ENCODE measurements at places on chromosomes 16 and 17.

- no peak for DNase-seq
Measured at GRCh38 chr16:10828851-10829366, 10.3 kb upstream of the TVP23A start.

- DNase-seq, result no peak
Measured at GRCh38 chr16:83472776-83473501, 334.8 kb upstream of the HSBP1 start.

GRCh38 chr16:22291860-22292318 is 5.3 kb upstream of the POLR3E start:
- DNase-seq, result no peak

DNA sequence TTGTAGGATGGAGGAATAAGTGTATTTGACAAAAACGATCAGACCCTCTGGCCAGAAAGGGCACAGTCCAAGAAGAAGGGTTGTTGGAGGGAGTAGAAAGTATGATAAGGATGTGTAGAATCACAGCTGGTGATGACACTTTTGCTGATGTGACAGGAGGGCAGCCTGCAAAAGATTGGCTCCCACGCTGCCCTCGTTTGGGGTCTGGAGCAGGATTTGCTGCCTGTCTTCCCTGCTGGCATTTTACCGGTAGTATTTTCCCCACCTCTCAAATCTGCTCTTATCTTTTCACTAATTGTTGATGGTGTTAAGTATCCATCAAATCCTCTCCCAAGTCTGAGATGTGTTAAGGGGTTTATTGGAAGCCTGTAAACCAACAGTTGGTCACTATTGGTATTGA is 208.8 kb downstream of the CCDC182 start:
- peak; percentile 97 for DNase-seq

DNA sequence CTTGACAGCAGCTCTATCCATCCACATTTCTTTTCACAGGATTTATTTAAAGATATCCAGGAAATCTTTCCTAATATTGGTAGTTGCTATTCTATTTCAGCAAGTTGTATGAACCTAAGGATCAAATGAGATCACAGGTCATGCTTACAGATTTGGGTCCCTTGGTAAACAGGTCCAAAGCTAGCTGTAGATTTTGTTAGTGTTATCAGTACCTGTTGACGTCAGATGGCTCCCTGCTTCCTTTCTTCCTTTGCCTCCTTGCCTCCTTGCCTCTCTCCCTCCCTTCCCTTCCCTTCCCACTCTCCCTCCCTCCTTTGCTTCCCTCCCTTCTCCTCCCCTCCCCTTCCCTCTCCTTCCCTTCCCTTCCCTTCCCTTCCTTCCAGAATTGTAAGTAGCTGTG is 76.6 kb downstream of the EFCAB13 start:
- peak; percentile 16 for DNase-seq

DNA sequence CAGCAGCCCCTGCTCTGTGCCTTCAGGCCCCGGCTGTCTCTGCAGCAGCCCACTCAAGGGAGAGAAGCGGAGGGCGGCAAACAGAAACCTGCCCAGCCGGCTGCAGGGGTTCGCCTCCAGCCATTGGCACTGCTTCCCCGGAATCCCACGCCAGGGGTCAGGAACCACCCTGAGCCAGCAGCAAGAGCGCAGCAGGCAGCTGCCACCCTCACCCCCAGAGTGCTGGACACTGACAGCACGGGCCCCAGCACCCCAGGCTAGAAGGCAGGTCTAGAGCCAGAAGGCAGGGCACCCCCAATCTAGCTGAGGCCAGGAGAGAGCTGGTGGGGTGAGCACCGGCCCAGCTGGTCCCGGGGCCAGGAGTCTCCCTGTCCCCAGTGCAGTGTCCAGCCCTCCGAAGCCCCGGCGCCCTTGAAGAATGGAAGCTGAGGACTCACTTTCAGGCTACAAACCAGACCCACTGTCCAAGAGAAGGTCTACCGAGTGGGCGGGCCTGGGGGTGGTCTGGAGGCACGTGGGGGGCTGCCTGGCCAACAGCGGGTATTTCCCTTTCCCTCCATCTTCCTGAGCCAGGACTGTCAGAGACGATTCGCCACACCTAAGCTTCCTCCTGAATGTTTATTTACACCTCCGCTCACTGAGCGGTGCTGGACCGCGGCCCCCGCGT is 8.4 kb downstream of the UBALD2 start:
- no peak for DNase-seq

DNA sequence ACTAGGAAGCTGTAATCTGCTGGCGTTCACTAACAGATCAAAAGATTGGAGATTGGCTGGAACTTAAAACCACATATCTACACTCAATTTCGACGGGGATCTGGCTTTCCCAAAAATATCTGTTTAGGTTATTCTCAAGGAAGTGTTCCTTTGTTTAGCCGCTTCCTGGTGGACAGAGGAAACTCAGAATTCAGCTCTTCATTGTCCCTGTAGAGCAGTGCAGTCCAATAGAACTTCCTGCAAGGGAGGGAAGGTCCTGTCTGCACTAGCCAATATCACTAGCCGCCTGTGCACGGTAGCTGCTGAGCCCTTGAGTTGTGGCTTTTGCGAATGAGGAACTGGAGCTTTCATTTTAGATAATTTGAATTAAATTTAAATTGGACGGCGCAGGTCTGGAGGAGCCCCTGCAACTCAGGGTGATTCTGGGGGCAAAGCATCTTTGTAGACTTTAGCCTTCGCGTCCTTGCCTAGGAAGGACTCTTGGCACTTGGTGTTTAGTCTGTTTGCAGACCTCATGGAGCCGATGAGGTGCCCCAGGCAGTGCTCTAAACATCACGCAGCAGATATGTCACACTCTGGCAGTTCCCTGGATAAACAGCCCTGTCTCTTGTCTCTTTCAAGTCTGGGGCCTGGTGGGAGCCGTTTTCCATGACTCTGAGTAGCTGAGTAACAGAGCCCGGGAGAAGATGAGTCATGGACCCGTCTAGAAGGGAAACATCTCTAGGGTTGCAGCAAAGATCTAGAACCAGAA is 122.2 kb downstream of the CCDC182 start:
- no peak for DNase-seq

- DNase-seq, result peak; percentile 55
Measured at GRCh38 chr17:42608305-42609181, 631 bp downstream of the RETREG3 start.

DNA sequence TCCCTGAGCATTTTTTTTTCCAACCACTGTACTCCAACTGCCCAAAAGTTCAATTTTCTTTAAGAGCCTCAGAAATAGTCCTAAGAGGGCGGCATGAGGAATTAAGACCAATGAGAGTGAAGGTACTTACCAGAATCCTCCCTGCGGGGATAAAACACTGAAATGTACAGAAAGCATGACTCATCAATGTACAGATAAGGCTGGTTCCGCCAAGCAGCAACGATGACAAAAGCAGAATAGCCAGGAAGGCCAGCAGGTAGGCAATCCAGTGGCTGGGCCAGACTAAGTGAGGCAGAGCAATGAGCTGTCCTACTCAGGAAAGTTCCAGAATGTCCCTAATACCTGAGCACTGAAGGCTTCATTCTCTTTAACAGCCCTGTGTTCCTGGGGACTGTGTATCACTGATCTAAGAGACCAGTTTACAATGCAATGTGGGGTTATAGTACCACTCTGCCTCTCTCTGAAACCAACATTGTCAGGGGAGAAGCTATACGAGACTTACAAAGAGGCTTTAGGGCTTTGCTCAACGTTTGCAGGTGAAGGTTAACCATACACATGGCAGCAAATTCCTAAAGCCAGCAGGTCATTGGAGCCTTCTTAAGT is 11.0 kb upstream of the GPR139 start:
- DNase-seq, result no peak

DNA sequence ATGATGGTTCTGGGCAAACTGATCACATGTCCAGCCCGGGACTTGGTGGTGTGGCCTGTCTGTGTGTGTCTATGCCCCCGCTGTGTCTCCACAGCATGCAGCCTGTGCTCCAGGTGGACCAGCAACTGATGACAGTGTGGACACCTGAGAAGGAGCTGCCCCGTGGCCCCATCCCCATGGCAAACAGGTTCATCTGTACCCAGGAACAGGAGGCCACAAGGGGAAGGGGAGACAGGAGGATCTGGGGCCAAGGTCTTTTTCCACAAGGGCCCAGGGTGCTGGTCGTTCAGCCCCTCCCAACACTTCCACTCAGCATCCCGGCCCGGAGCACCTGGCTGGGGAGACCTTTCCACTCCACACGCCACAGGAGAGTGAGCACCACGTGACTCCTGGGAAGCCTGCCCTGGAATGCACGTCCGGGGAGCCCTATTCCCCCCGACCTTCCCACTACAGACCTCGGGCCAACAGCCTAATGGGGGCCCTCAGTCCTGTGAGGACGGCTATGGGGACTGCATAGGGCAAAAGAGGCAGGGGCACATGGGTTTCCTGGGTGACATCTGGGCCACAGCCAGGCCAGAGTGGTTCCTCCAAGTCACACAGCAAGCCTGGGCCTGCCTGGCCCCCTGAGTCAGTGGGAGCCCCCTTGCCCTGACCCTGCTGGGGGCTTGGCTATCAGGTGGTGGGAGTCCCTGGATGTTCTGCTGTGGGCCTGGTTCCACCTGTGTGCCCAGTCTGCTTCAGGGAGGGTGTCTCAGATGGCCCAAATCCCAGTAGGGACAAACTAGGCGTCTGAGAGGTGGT is 20.8 kb upstream of the NXPH3 start:
- DNase-seq, result no peak

DNA sequence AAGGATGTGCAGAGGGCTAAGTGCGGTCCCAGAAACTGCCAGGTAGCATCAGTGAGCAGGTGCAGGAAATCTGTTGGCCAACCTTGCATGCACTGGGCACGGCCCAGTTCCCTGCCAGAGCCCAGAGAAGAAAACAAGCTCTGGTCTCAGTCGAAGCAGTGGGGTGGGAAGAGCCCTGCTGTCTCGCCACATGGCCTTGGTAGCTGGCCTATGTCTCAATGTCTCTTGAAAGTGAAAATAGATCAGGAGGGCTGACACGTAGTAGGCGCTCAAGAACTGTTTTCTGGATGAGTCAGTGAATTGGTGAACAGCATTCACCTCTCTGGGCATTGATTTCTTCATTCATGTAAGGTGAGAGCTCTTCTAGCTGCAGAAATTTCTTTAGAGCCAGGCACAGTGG is 90.4 kb downstream of the MARF1 start:
- DNase-seq, result no peak

DNA sequence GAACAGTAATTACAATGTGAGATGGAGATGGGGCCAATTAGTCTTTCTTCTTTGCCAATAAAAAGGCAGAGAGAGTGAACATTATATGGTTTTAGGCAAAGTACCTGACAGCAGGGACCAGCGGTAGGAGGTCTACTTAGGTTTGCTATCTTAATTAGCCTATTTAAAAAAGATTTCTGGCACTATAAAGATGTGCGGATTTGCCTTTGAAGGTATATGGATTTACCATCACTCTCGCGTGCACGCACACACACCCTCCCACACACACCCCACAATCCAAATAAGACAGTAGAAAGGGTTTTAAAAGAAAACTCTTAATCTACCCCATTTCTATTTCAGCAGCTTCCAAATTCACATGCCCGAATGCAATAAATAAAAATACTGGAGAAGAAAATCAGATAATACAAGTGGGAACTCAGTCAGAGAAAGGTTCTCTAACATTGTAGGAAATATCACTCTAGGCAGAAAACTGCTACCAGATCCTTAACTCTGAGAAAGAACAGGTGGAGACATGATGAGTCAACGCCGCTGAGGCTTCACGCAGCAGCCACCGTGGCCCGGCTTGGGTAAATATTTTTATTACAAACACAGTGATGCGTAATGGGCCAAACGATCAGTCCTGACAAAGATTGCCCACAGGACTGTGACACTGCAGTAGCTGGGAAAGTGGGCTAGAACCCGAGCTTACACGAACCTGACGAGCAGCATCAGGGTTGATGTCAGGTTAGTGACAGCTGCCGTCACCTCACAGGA is 66.6 kb upstream of the AXIN2 start:
- DNase-seq, result no peak

DNA sequence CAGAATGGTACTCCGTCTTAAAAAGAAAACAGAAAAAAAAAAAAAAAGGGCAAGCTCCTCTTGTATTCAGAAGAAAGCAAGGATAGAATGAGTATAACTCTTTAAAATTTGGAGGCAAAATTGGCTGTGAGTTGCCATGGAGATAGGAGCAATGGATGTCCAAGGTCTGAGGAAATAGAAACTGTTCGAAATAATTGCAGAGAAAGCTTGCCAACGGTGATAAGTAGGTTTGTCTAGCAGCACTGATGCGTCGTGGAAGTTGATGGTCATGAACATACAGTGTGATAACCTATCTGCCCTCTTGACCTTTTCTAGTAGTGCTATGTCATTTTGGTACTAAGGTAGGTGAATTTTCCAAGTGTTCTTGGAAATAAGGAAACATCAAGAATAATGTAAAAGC is 3.0 kb downstream of the MOSMO start:
- no peak for DNase-seq

- no peak for DNase-seq
Measured at GRCh38 chr17:34865716-34866115, 95.5 kb downstream of the CCT6B start.

DNA sequence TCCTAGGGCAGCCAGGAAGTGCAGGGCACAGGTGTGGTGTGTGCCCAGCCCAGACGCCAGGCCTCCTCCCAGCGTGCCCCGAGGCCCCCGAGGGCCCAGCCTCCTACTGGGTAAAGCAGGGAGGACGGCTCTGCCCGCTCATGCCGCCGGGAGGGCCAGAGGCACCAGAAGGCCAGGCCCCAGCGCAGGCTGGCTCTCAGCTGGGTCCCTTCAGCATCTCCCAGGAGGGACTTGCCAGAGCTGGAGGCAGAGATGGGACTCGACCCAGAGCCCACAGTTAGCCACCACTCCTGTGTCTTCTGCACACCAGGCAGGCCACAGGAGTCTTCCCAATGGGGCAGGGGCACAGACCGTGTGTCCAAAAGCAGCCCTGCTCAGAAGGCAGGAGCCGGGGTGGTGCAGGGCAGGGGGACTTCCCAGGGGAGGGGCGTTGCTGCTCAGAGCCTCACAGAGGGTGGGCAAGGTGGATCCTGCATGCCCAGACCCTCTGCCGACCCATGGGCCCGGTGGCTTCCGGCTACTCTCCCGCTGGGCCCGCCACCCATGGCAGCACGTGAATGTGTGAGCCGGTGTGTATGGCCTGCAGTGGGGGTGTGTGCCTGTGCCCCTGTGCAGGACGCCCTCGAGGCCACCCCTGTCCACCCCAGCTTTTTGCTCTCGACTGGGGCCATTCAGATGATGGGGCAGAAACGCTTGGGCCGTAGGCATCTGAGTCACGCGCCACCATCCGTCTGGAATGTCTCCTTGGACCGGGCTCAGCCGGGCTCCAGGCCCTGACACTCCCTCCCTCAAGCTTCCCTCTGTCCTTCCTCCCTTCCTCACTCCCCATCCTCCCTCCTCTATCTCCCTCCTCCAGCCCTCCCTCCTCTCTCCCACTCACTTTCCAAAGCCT is 5.7 kb upstream of the ZNF469 start:
- no peak for DNase-seq

- no peak for DNase-seq
Measured at GRCh38 chr16:50694206-50694605, 800 bp downstream of the NOD2 start.
